ENCODE measurements at places on chromosomes 12 and 14.

DNA sequence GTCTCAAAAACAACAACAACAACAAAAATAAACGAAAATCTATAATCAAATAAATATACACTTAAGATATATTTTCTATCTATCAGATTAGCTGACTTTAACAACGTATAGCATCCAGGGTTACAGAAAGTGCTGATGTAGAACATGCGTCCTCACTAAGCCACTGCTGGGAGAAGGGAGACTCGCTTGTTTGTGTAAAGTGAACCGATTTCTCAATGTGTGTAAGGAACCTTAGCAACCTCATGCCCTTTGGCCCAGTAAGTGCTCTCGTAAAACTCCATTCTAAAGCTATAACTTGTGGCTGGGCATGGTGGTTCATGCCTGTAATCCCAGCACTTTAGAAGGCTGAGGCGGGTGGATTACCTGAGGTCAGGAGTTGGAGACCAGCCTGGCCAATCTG, 23.8 kb downstream of the NFKBIA start:
- no peak for DNase-seq

DNA sequence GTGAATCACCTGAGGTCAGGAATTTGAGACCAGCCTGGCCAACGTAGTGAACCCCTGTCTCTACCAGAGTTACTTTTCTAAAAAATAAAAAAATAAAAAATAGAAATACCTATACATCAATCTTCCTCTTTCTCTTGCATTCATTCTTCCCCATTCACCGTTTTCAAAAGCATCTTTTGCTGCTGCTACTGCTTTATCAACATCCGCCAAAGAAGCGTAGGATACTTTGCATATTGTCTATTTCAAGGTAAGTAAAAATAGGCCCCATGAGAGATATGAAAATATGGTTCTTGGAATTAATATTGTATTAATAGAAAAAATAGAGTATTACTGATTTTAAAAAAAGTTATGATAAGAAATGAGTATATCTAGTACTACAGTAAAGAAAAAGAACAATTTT, 32.3 kb downstream of the ALDH1L2 start:
- DNase-seq, result no peak

- no peak for DNase-seq
Measured at GRCh38 chr12:26732005-26732908, 100.7 kb downstream of the ITPR2 start.

GRCh38 chr12:105481392-105482300, 151.2 kb downstream of the C12orf75 start:
- DNase-seq, result no peak

- DNase-seq, result no peak
Measured at GRCh38 chr14:91021115-91021514, 39.3 kb downstream of the RPS6KA5 start.

DNA sequence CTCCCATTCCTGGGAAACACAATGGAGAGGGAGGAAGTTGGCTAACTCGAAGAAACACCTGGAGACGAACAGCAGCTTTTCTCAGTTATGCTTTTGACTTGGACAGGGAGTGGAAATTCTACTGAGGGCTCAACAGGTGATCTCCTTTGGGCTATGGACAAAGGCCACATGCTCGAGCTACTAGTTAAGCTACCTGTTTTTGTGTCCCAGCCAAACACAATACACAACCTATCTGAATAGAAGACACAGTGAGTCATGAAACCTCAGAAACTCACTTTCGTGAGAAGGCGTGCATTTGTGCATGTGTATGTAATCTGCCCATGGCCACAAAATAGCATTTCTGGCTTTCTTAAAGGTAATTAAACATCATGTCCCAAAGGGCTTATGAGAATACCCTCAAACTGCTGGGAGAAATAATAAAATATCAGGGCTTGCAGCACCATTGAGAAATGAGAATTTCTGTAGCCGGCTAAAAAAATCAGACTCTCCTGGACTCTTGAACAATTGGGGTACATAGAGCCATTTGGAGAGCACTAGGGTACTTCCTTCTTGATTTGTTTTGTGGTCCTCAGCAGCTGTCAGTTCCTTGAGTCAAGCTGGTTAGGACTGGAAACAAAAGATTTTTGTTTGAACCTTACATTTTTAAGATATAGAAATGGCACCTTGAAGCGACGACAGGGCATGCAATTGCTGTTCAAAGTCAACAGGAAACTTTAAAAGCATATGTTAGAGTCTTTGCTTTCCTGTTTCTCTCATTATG, 85.5 kb upstream of the PTHLH start:
- DNase-seq, result no peak

- no peak for DNase-seq
Measured at GRCh38 chr12:21607701-21608100, 3.1 kb upstream of the GYS2 start.

- DNase-seq, result peak; percentile 72
Measured at GRCh38 chr12:92570056-92570753, 132.6 kb upstream of the PLEKHG7 start.

GRCh38 chr12:93061473-93062419, 132.7 kb upstream of the EEA1 start:
- DNase-seq, result no peak

All from NCI-H187 (cell line).